ENCODE measurements at places on chromosomes 12 and 14.
A peak's percentile ranks its signal among the peaks of the same experiment; 100 is the strongest.

- DNase-seq: no peak
Observed at GRCh38 chr14:64634558-64634957, 69.7 kb upstream of the PLEKHG3 start.

GRCh38 chr12:124233041-124233796, 61.7 kb upstream of the RFLNA start:
- no peak for DNase-seq

DNA sequence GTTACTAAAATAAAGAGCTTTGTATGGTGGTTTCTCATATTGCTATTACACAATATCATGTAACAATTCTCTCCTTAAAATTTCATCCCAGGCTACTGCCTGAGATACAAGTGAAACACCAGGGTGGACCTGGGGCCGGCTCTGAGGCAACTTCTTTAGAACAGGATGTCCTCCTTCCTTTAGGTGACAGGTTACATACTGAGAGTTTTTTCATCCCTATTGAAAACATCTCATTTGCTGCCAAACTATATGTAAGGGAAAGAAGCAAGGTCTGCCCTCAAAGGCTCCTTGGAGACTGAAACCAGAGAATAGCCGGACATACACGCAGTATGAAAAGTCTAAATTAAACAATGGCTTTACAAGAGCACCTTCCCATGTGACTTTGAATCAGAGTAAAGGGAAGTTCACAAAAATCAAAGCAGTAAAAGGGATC, 139.9 kb downstream of the DUSP6 start:
- DNase-seq: peak; percentile 11

GRCh38 chr12:12398026-12398859, 41.4 kb downstream of the BORCS5 start:
- DNase-seq: peak; percentile 97

DNA sequence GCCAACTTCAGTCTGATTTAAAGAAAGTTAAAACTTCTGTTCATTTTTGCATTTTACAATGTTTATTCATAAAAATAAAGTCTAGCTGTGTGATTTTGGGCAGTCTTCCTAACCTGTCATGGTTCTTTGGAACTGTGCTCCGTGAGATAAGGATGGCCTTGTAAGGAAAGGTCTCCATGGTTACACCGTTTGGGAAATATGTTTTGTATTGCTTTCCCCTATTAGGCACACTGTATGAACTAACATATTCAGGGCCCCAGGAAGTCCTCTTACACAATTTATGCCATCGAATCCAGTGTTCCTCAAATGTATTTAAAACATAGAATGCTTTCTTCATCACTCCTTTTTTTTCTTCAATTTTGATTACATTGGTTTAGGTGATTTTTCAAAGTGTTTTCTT, 54.5 kb downstream of the APAF1 start:
- DNase-seq: peak; percentile 11

DNA sequence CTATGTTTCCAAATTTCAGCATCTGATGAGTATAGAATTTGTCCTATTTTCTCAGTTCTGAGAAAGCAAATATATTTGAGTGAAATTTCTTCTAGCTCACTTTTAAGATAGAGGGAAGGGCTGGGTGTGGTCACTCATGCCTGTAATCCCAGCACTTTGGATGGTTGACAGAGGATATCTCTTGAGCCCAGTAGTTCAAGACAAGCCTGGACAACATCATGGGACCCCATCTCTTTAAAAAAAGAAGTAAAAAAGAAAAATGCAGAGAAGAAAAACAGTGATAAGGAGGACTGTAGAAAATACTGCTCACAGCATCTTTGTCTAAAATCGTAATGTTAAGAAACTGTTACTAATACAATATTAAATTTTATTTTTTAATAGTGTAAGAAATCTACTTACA, 2.3 kb upstream of the OR6C70 start:
- no peak for DNase-seq

DNA sequence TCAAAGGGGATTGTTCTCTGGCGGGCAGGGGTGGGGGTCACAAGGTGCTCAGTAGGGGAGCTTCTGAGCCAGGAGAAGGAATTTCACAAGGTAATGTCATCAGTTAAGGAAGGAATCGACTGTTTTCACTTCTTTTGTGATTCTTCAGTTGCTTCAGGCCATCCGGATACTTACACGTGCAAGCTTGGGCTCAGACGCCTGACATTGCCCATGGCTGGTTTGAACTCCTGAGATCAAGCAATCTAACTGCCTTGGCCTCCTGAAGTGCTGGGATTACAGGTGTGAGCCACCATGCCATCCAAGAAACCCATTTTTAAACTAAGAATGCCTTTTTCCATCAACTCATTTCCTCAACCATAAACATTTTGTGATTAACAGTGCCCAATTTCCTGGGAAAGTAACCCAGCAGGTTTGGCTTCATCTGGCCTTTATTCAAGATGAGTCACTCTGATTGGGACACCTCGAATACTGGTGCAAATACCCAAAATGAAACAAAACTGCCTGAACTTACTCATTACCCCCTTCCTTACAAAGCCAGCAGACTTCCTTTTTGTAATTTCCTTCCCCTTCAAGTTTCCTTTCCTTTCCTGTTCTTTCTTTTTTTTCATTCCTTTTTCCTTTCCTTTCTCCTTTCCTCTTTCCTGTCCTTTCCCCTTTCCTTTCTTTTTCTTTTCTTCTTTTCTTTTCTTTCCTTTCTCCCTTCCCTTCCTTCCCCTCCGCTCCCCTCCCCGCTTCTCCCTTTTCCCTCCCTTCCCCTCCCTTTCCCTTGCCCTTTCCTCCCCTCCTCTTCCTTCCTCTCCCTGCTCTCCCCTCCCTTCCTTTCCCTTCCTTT, 10.2 kb upstream of the RNASE10 start:
- no peak for DNase-seq

DNA sequence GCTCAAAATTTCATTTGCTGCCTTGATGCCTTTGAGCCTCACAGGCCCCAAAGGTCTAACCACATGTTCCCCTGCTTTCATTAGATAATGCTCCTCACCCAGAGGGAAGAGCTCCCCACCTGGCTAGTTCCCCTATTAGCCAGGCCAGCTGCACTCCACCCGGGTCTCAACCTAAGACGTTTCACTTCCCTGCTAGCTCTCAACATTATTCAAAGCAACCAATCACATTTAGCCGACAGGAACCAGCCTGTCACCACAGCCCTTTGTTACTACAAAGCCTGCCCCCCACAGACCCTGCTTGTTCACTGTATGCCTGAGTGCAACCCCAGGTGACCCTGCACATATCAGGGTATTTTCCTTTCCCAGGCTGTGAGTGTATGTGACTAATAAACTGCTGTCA, 78.6 kb downstream of the SLC15A5 start:
- no peak for DNase-seq

DNA sequence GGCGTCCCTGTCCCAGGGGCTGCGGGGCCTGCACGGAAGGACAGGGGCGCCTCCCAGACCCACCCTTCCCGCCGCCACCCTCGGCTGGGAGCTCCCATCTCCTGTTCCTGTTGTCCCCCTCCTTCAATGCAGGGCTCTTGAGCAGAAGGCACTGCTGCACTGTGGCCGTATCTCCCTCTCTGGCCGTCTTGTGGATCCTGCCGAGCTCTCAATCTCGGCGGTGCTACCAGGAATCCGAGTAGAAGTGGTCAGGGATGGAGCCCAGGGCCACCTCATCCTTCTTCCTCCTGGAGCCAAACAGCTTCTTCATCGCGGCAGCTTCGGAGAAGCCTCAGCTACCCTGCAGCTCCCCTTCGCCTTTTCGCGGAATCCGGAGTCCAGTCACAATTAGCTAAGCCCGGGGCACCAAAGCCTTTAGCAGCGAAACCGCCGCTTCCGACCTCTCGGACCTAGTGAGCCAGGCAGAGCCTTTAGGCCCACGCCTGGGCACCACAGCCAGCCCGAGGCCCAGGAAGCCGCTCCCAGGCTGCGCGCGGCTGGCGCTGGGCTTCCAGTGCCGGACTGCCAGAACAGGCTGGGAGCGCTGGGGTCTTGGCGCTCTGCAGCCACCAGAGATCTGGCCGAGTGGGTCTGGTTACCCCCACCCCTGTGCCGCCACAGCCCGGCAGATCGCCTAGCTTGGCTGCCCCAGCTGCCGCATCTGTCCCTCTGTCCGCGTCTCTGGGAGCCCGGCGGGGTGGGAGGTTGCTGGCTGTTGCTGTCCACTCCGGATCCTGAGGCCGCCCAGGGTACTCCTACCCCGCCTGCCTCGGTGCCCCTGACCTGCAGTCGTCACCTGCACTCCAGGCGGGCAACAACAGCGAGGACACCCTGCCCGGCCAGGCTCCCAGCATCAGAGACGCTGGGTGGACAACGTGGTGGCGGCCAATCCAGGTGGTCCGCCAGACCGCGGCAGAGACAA, 69.1 kb downstream of the ASCL4 start:
- no peak for DNase-seq

- peak; percentile 13 for DNase-seq
Observed at GRCh38 chr14:74653386-74654138, 41.5 kb upstream of the LTBP2 start.

DNA sequence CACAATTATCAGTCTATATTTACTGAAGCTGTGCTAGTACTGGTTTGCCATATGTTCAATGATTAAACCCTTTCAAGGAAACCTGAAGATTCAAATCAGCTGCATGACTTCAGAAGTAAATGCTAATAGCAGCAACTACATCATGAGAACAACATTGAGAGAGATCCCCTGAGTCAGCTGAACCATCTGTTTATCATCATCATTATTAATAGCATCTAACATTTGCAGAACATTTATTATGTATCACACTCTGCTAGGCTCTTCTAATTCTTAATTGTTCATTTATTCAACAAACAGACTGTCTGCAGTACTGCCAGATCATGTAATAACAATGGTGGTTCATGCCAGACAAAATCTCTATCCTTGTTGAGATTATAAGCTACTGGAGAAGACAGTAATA, 157.4 kb downstream of the KLHL28 start:
- DNase-seq: peak; percentile 30

DNA sequence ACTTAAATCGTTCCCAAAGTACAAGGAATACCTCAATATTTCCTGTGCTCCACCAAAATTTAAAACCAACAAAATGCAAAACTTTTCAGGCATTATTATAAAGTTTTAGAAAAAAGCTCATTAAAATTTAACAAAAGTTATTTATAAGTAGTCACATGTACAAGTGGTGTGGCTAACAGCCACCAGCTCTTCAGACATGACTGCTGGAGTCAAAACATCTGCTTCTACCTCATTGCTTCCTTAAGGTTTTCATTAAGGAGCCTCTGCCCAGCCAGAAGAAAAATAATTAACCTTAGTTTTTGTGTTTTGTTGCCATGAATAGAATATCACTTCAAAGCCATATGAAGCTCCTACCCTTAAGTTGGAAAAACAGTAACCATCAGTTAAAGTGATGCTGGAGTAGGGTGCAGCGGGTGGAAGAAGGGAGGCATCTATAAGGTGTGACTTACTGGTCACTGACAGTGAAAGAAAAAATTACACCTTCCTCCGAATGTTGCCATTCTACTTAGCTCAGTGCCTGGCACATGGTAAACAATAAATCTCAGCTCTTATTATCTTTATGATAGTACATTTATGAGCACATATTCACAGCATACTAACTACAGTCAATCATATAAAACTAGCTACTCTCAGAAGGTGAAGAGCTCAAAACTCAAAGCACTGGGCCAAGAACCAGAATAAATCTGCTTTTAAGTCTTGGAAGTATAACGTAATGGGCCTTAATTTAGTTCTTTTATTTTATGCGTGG, 57.7 kb downstream of the GALC start:
- no peak for DNase-seq

DNA sequence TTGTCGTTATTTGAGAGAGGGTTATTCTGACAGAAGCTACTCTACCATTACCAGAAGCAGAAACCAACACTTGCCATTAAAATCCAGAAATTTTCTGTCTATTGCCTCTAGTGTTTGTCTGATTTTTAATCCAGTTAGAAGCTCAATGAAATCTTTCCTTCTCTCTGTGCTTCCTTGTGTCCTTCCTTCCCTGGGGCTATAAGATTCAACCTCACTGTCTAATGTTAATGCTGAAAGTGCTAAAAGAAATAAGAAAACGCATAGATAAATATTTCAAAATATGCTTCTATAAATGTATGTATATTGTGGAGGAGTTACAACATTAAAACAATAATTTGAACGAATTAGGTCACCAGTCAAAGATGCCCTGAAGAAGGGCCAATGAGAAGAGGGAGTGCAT, 120.8 kb downstream of the SEC23A start:
- no peak for DNase-seq

DNA sequence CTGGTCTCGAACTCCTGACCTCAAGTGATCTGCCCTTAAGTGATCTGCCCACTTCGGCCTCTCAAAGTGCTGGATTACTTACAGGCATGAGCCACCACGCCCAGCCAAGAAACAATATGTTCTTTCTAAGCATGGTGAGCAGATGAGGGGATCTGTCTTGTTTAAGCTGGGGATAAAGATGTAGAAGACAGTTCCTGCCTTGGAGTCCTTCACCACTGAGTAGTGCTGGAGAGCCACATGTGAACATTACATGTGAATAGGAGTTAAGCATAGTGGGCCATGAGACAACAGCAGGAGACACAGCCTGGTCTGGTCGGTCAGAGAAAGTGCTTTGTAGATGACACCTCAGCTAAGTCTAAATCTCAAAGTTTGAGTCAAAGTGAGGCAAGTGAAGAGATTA, 26.0 kb downstream of the TMBIM6 start:
- no peak for DNase-seq

GRCh38 chr14:65482757-65483438, 70.4 kb downstream of the FUT8 start:
- DNase-seq: no peak

- no peak for DNase-seq
Observed at GRCh38 chr14:63642656-63643382, 1.1 kb upstream of the WDR89 start.

- DNase-seq: no peak
Observed at GRCh38 chr12:29299633-29300032, 81.3 kb downstream of the ERGIC2 start.

- no peak for DNase-seq
Observed at GRCh38 chr12:54173066-54173726, 15.6 kb downstream of the SMUG1 start.

DNA sequence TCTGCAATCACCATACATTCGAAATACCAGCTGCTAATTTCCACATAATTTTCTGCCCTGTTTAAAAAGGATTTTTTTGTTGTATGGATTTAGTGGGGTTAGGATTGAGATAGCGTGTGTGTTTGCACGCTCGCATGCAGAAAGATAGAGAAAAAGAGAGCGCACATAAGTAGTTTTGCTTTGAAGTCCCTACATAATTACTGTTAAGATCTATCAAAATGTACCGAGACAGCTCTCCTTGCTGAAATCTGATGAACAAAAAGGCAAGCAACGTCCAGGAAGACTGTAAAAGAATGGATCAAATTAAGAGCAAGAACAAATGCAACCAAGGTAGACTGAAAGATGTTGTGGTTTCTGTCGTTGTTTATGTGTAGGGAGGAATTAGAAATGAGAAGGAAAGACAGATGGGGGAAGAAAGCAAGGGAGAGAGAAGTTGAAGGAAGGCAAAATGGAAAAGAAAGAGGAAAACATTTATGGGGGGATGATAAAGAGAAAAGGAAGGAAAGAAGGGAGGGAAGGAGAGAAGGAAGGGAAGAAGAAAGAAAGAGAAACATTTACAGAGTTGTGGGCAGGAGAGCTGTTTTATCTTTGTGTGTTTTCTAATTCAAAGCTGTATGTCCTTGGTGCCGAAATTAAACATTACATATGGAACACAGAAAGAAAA, 522.3 kb downstream of the MED13L start:
- no peak for DNase-seq

- DNase-seq: peak; percentile 88
Observed at GRCh38 chr14:51654533-51654845, 2.8 kb downstream of the FRMD6 start.

Measured in skin of body (tissue), 3 donors.